ENCODE measurements at places on chromosomes 4 and X.

GRCh38 chr4:75370576-75370975 is 143.6 kb downstream of the RCHY1 start:
- ATAC-seq = no peak

- no peak for ATAC-seq
These were observed 137.4 kb downstream of the GABRA3 start for GRCh38 chrX:152313529-152314302.

DNA sequence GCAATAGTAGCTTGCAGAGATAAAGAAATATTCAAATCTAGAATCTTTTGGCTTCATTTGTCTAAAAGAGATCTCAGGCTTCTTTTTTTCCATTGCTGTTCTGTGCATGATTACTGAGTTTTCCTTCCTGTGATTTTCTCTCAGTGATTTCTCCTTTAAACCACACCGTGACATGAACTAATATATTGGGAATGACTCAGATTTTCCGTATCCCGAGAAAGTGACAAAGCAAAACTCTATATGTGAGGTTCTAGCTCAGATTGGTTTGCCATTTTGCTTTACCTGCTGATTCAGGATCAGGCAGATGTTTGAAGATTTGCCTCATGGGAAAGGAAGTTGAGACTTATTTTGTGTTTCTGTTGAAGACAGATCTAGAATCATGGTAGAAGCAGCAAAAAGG is 59.4 kb downstream of the MTHFD2L start:
- ATAC-seq = no peak

GRCh38 chr4:140372751-140373327 is 607 bp upstream of the SCOC start:
- ATAC-seq = peak; percentile 58

DNA sequence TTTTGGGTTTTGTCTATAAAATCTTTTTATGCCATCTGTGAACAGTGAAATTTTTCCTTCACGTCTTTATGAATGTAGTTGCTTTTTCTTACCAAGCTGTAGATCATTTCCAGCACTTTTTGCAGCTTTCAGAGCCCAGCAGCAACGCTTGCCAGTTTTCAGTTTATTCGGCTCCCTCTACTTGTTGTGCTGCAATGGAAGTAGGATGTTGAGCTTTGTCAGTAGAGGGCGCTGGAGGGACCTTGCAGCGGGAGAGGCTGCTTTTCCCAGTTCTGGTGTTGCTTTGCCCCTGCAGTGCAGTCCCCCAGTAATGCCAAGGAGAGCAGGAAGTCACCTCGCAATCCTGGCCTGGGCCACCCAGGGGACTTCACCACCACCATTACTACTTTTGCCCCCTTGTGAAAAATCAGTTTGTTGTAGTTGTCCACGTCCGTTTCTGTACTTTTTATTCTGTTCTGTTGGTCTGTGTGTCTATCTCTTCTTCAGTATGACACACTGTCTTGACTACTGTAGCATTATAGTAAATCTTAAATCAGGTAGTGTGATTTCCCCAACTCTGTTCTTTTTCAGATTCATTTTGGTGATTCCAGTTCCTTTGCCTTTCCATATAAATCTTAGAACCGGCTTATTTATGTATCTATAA is 21.8 kb downstream of the CMC4 start:
- peak; percentile 93 for ATAC-seq

DNA sequence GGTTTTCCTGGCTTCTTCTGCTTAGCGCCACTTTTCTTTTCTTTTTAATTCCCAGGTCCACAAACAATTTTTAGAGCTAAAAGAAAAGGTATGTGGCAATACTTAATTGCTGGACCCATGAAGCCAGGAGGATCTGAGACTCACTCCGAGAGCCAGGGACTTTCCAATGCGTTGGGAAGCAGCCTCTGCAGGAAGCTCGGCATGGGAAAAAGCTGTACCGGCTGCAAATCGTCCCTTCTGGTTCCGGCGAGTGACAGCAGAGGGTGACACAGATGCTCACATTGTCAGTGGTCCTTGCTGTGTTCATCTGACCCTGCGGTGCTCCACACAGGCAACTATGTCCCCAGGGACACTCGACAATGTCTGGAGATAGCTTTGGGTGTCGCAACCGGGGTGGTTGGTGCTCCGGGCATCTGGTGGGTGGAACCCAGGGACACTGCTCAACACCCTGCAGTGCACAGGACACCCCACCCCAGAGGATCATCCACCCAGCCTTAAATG is 164.0 kb downstream of the PRKX start:
- peak; percentile 39 for ATAC-seq

- ATAC-seq = no peak
These were observed 119.0 kb upstream of the HCCS start for GRCh38 chrX:10992110-10992509.

GRCh38 chrX:9576059-9576458 is 111.2 kb downstream of the TBL1X start:
- ATAC-seq = no peak

DNA sequence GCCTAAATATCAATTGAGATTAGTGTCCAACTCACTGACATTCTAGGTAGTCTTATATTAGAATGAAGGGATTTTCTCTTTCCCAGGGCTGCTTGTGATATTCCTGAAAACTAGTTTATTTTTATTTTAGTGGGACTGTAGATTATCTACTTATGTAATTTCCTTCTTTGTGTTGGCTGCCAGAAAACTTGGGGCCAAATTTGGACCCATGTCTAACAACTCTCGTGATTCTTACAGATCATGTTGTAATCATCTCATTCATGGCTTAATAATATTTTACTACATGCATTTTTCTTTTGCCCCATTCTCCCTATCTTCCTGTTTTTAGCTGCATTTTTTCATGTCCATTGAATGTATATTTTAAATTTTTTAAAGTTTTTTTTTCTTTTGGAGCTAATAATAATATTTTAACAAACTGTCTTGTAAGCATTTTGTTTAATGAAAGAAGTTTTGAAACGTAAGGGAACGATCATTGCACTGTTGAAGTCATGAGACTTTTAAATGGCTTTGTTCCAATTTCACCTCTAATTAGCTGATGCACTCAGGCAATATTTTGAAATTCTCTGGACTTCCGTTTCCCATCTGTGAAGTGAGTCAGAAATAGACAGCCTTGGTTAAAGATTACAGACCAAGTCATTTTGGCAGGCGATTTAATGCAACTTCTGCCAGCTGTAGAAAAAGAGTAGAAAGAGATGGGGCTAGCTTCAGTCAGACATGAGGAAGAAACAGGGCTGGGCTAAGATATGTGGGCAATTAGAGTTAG is 14.3 kb upstream of the TDO2 start:
- no peak for ATAC-seq

DNA sequence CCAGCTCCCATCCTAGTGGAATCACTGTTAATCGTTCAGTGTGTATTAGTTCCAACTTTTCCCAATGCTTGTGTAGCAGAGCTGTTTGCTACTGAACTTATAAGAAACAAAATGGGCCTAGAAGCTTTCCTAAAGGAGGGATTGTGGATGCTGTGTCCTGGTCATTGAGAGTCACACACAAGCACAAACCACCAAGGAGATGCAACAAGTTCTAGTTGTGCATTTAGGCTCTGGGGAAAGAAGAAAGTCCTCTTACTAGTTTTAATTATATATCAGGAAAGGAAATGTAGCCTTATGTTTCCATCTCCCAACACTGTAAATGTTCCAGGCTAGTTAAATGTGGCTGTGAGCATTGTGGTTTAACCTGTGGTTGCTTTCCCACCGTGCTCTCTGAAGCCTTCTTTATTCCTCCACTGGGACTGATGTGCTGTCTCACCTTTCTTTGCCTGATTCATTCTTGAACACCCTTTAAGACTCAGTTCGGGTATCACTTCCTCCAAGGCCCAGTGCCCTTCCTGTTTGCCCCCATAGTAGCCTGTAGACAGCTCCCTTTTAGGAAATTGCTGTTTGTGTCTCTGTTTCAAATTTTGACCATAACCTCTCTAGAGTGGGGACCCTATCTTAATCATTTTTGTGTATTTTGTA is 34.3 kb downstream of the ATP10D start:
- ATAC-seq = no peak

DNA sequence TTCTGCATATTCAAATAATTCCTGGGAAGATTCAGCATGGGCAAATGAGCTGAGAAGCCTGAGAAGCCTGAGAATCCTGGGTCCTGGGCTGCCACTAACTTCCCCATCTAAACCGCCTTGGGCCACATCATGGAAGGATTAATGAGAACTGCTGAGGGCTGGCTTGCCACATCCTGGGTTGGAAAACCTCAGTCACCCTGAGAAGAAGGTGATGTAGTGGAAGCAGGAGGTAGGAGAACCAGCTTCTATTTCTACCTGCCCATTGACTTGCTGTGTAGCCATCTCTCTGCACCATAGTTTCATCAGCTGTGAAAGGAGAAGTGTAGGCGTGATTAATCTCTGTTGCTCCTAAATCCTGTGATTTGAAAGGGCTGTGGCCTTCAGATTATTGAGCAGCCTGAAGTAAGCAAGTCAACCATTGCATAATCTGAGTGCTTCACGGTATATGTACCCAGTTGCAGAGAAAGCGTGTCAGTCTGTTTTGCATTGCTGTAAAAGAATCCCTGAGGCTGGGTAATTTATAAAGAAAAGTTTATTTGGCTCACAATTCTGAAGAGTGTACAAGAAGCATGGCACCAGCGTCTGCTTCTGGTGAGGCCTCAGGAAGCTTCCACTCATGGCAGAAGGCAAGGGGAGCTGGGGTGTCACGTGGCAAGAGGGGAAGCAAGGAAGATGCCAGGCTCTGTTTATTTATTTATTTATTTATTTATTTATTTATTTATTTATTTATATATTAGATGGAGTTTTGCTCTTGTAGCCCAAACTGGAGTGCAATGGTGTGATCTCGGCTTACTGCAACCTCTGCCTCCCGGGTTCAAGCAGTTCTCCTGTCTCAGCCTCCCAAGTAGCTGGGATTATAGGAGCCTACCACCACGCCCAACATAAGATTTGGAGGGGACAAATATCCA is 140.9 kb upstream of the ATP6AP2 start:
- no peak for ATAC-seq

GRCh38 chr4:113146876-113147358 is 97.5 kb downstream of the ANK2 start:
- ATAC-seq = no peak

DNA sequence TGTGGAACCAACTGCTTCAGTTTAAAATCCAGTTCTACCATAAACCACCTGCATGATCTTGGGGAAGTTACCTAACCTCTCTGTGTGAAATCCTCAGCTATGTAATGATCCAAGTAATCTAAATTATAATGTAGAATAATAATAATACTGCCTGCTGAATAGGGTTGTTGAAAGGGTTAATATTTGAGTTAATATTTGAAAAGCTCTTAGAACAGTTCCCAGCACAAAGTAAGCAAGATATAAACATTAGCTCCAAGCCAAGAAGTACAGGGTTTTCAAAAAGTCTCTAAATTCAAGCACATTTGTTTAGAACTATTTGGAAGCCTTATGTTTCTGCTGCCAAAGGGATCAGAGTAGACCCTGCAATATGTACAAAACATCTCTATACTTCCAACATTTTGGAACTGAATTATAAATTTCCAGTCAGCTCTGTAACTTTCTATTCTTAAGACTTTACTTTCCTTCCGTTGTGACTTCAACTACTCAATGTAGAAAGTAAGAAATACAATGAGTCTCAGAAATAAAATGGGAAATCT is 76.7 kb upstream of the FAM9C start:
- no peak for ATAC-seq

GRCh38 chrX:53286171-53286570 is 4.8 kb upstream of the IQSEC2 start:
- ATAC-seq = no peak

GRCh38 chr4:108272986-108273385 is 104.3 kb upstream of the LEF1 start:
- no peak for ATAC-seq

- ATAC-seq = no peak
These were observed 74.7 kb downstream of the CEP44 start for GRCh38 chr4:174358410-174358809.

- ATAC-seq = no peak
These were observed 29.6 kb downstream of the ADGRA3 start for GRCh38 chr4:22486276-22486675.

- ATAC-seq = no peak
These were observed 11.4 kb upstream of the FMR1 start for GRCh38 chrX:147900349-147900748.
